IPS DF 19.7 (cell line): ENCODE measurements at places on chromosomes 16 and 17.

- no peak for DNase-seq
Observed at GRCh38 chr16:23186171-23186570, 3.6 kb downstream of the SCNN1G start.

DNA sequence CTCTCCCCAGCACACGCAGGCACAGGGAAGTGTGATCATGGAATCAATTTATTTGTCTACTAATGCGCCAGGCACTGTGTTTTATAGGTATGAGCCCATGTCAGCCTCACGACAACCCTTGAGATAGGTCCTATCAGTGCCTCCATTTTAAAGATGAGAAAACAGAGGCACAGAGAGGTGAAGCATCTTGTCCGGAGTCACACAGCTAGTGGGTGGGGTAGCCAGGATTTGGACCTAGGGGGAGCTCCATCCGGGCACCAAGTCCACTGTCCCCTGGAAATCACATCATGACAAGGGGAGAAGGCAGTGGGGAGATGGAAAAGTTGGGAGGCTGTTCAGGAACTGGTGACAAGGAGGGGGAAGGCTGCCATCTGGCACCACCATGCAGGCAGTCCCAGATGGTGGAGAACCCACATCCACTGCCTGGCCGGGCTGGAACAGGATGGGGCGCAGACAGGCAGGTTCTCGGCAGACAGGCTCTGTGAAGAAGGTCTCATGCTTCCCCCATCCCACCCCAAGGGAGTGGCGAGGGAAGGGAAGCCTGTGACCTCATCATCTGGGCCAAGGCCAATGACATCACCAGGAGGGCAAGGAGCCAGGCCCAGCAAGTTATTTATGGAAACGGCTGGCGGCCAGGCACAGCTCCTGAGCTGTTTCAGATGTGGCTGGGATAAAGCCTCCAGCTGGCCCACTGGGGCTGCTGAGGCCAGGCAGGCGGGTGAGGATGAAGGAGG lies 126.0 kb upstream of the SDK2 start:
- no peak for DNase-seq

GRCh38 chr17:72850410-72851118 lies 241.9 kb downstream of the SLC39A11 start:
- no peak for DNase-seq

GRCh38 chr16:265711-266110 lies 10.0 kb downstream of the RGS11 start:
- DNase-seq, result no peak

DNA sequence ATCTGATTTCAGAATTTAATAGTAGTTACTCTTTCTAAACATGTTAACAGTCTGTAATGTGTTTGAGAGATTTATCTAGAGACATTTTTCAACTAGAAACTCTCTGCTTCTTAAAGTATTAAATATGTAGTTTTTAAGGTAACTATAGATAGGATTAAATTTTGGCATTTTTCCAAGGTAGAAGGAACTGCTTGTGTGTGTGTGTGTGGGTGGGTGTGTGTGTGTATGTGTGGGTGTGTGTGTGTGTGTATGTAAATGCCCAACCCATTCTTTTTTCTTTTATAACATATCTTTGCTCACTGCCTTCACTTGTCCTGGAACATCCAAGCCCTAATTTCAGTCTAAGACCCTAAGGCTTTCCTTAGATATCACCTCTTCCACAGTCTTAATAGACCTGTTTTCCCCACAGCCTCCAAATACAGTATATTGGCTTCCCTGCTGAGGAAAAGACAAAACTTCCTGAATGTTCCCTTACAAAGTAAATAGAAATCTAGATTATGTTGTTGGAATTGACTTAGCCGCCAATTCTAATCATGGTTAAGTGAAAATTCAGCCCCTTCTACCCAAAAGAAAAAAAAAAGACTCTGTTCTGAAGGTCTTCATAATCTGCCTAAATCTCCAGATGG lies 33.5 kb downstream of the NUP93 start:
- DNase-seq, result no peak

DNA sequence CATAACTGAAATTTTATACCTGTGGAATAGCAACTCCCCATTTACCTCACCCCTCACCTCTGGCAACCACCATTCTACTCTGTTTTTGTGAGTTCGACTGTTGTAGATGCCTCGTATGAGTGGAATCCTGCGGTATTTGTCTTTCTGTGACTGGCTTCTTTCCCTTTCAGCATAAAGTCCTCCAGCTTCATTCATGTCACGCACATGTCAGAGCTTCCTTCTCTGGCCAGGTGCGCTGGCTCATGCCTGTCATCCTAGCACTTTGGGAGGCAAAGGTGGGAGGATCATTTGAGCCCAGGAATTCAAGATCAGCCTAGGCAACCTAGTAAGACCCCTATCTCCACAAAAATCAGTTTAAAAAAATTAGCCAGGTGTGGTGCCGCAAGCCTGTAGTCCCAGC lies 278.4 kb downstream of the PARN start:
- no peak for DNase-seq

GRCh38 chr16:66924527-66925321 lies 611 bp downstream of the RRAD start:
- no peak for DNase-seq

DNA sequence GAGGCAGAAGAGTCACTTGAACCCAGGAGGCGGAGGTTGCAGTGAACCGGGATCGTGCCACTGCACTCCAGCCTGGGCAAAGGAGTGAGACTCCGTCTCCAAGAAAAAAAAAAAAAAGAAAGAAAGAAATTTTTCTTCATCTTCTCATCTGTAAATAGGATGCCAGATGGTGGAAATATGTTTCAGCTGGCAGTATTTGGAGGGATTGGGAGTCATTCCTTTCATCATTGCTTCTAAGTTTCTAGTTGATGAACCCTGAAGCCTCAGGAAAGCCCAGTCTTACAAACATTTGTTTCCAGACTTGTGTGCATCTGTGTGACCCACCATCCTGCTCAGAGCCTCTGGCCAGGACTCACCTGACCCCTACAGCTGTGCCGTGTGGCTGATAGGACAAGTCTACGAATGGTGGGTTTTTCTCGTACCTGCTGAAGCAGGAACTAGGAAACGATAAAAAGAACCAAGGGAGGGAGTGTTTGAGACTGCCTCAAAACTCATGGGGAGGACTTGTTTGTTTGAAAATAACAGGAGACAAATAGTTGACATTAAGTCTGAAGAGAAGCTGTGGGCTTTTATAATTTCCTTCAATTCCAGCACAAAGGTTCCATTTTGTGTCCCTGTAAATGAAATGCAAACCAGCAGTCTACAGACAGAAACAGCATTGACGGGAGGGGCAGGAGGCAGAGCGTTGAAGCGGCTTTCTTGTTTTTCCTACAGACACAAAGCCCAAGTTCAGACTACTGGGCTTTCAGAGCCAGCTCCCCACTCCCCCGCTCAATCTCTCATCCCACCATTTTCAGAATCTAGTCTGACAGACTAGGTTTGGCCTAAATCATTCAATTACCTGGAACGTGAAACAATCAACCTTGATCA lies 24.9 kb downstream of the CDRT4 start:
- no peak for DNase-seq

- no peak for DNase-seq
Observed at GRCh38 chr17:1779571-1780131, 17.8 kb downstream of the SERPINF1 start.

DNA sequence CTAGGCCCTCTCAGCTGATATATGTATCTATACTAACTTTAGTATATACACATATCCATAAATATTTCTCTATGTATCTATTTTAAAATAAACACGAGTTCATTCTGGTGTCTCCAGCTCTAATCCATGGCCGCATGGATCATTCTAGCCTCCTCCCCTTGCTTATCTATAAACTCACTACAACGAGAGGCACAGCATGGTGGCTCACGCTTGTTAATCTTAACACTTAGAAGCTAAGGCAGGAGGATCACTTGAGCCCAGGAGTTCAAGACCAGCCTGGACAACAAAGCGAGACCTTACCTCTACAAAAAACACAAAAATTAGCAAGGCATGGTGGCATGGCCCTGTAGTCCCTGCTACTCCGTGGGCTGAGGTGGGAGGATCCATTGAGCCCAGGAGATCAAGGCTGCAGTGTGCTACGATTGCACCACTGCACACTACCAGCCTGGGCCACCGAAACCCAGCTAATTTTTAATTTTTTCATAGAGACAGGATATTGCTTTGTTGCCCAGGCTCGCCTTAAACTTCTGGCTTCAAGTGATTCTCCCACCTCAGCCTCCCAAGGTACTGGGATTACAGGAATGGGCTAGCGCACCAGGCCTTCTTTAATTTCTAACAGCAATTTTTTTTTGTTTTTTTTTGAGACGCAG lies 3.9 kb upstream of the ZNF207 start:
- no peak for DNase-seq

GRCh38 chr17:8948462-8948861 lies 17.0 kb downstream of the PIK3R5 start:
- no peak for DNase-seq

DNA sequence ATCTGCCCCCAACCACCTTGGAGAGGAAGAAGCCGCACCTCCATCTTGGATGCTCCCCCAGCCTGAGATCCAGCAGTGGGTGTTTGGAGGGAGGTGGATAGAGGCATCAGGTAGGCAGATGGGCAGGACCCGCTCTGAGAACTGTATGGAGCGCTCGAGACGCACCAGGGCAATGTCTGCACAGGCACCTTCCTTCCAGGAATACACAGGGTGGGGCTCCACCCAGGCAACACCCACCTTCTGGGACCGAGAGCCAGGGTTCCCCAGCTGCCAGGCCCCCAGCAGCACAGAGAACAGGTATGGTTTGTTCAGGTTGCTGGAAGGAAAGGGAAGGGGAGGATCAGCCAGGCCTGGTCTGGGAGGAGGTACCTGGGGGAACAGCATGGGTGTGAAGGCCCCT lies 2.4 kb downstream of the PRSS22 start:
- no peak for DNase-seq

DNA sequence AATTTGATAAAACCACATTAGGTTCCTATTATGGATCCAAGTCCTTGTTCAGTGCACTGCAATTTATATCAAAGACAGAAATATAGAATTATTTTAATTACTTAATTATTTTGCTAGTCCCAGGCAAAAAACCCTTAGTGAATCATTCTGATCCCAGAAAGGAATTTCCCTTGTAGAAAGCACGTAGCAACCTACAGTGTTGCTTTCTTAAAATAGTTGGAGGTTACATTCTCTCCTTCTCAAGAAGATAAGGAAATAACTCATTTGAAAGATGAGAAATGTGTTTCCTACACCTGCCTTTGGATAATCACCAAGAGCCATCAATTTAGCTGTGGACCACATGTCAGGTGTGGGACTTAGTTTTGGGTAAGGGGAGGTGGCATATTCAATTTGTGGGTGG lies 434.9 kb downstream of the SHISA9 start:
- no peak for DNase-seq

DNA sequence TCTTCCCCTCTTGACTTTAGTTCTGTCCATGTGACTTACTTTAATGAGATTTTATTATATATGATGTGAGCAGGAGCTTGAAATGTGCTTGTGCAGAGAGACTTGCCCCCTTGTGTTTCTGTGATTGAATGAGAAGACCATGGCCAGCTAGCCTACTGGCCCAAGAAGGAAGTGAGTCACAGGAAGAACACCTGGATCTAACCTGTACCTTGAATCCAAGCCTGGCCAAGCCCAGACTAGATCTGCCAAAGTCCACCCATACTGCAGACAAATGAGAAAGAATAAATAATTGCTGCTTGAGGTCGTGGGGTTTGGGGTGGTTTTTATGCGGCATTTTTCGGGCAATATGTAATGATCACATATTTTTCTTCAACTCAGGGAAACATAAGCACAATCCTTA lies 9.6 kb downstream of the ABCA10 start:
- DNase-seq, result no peak

- no peak for DNase-seq
Observed at GRCh38 chr16:2190659-2191445, 5.6 kb downstream of the CASKIN1 start.
